ENCODE measurements at places on chromosomes 1 and 21.
A peak's percentile ranks its signal among the peaks of the same experiment; 100 is the strongest.

- peak; percentile 15 for DNase-seq
These were observed 5.4 kb upstream of the SLC35D1 start for GRCh38 chr1:67059346-67059745.

GRCh38 chr1:156060937-156061636, at the start of gene RAB25:
Gene RAB25, plus strand, starts transcription at chr1:156061160. Its CDS starts 241 bp downstream, at chr1:156061401.
- DNase-seq, result no peak

DNA sequence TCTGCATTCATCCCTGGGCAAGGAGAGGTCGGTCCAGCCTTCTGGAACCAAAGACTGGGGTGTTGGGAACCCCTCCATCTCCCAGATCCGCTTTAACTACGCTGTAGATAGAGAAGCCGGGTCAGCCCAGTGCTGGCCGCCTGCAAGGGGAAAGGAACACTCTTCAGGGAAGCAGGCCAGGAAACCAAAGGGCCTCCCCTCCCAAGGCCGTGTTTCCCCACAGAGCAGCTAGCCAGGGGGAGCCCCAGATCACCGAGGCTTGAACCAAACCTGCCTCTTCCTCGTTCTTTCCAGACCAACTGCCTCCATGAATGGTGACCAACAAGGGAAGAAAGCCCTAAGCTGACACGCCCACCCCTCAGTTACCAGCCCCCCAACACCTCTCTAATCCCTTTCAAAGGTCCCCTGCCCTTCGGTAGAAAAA, 1.2 kb upstream of the CHD5 start:
- peak; percentile 30 for DNase-seq

GRCh38 chr1:225483818-225484656, 56.2 kb upstream of the LBR start:
- no peak for DNase-seq

DNA sequence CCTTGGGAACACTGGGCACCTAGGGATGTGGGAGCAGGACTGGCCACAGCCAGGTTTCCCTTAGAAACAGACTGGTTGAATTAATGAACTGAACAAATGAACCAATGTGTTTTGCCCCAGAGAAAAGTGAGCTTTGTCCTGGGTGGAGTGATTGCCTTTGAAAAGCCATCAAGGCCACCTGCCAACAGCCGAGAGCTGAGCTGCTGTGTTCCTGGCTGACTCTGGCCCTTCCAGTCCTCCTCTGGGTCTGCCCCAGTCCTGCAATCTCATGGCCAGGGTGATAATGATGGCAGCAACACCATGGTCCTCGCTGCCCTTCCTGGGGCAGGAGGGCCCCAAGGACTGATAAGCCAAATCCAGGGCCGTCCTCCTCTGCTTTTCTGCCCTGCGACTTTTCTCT, 18.2 kb upstream of the GJA9 start:
- DNase-seq, result no peak

DNA sequence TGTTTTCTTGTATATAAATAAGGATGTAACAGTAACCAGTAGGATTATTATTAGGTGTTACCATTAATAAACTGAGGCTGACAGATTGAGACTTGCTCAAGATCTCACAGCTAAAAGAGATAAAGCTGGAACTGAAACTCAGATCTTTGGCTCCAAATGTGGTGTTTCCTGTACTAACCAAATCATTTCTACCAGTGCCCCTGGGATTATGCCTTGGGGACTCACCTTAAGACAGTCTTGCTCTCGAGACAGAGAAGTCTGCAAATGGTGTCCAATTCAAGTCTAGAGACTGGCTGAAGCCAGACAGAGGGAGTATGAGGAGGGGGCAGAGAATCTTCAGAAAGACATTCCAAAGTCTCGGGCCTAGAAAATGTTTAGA, 593 bp upstream of the CD53 start:
- DNase-seq, result no peak

GRCh38 chr1:228194436-228194835, 13.4 kb upstream of the OBSCN start:
- no peak for DNase-seq

DNA sequence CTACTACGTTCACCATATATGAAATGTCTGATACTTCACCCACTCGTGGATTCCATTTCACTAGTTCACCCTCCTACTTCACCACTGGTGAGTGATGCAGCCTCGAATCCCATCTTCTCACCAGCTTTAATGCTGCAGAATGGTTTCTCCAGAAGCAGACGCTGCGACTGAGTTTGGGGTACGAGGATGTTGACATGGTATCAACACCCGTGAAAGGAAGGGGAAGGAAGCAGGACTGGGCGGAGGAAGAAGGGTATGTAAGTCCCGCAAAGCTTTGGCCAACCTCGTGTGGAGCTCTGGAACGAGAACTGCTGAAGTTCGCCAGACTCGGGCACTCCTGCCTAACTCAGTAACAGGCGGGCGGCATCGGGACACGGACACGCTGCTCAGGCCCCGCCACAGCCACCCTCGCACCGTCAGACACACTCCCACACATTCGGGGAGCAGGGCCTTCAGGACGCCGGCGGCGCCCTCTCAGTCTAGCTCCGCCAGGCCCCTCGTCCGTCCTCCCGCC, 833 bp upstream of the DIP2A start:
- peak; percentile 51 for DNase-seq

- DNase-seq, result no peak
These were observed 93.2 kb upstream of the HNRNPU start for GRCh38 chr1:244957525-244957924.

- DNase-seq, result no peak
These were observed 99.5 kb downstream of the LACTBL1 start for GRCh38 chr1:22872981-22873664.

- no peak for DNase-seq
These were observed 16.4 kb downstream of the SPRTN start for GRCh38 chr1:231354330-231355020.

- DNase-seq, result peak; percentile 50
These were observed 870 bp downstream of the STRIP1 start for GRCh38 chr1:110035236-110035752.

DNA sequence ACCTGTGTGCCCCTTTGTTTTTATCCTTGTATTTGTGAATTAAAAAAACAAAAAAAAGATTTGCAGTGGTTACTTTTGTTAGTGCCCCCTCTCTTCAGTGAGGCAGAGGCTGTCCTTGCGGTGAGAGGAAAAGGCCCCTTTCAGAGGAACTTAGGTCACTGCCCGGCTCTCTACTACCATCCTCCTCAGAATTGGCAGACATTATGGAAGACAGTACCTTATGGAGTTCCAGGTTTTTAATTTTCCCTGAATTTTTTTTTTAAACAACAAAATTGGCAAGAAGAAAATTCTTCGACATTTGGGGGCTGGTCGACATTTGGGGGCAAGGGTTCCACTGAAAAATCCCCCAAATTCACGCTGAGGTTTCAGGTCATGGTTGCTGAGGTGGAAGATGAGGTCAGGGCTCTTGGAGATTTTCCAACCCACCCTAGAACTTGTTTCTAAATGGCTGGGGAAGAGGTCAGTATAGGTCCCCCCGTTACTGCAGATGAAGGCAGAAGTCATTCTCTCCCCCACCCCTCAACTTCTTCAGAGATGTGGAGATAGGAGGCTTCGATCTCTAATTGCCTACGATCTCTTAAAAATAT, 5.3 kb downstream of the RXFP4 start:
- DNase-seq, result no peak

DNA sequence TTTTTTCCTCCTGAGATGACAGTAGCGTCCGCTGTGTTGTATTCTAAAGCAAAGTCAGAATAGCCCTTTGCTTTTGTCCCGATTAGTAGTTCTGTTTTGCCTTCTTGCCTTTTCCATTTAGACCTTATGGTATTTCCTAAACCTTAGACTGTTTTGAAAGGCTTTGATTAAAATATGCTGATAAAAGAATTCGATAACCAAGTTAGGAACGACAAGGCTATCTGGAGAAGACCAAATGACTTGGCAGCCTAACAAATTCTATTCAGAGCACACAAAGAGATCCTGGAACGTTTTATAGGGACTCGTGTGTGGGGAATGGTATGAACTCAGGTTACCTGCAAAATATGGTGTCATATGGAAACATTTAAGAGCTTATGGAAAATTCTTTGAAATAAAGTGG, 42.9 kb downstream of the NFIA start:
- no peak for DNase-seq

- DNase-seq, result no peak
These were observed 1.1 kb upstream of the COQ8A start for GRCh38 chr1:226938903-226939437.

GRCh38 chr1:204202481-204202880, 6.2 kb upstream of the KISS1 start:
- no peak for DNase-seq

- no peak for DNase-seq
These were observed 250.4 kb downstream of the NFIA start for GRCh38 chr1:61332796-61333195.

- DNase-seq, result no peak
These were observed 631.3 kb downstream of the PLA2G4A start for GRCh38 chr1:187460093-187460492.

- DNase-seq, result no peak
These were observed 85.7 kb upstream of the CXADR start for GRCh38 chr21:17427157-17427556.

DNA sequence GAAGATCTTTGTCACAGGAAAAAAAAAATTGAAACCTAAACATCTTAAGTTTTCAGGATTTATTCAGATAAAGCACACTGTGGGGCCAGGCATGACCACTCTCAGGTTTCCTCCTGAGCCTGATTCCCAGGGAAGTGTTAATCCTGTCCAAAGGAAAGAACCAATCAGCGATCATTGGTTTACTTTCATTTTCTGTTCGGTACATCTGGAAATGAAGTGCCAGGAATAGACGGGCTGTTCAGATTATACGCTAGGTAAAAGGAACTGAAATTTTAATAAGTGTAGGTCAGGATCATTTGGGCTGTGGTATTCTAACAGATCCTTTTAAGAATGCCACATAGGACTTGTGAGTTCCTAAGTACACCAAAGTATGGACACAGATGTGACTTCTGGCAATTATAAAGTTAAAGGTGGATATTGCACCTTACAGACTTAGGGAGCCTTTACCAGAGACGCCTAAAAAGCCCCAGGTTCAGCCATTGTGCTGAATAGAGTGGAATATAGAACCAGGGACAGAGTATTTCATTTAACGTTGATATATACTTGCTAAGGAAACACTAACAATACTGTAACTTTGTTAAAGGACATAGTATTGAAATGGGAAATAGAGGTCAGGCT, 9.3 kb upstream of the CACYBP start:
- DNase-seq, result peak; percentile 83

DNA sequence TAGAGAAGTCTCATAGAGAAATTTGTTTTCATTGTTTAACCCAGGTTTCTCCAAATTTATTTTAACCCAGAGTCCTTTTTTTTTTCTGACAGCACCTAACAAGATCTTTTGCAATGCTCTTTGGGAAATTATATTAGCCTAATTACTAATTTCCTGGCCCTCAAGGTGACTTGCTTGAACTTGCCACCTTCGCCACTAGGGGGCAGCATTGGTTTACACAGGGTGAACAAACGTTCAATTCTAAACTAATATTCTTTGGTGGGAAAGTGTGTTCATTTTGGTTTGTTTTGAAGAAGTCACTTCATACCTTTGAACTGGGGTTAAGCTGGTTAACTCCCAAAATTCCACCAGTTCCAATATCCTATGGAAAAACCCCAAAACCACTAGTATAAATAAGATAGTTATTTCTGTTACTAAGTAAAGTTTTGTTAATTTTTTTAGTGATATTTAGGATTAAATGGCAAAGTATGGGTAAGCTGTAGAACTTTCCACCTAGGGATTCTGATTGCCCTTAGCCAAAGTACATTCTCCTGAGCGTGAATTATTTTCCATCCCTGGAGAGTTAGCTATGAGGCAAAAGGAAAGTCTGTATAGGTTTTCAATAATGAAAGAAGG, 13.0 kb downstream of the CCDC190 start:
- DNase-seq, result peak; percentile 71

GRCh38 chr1:34648501-34648900, 106.3 kb upstream of the GJB5 start:
- DNase-seq, result no peak

DNA sequence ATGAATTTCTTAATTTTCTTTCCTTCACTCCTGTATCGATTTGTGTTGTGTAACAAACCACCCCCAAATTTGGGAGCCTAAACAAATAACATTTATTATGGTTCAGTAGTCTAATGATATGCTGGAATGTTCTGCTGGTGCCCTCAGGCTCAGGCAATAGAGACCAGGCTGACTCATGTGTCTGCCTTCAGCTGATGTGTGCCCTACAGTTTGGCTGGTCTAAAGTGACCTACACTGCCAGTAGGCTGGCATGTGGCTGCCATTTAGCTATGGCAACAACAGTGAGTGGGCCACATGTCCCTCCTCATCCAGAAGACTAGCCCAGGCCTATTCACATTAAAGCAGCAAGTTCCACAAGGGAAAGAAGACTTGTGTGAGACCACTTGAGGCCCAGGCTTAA, 115.8 kb downstream of the PTPRC start:
- peak; percentile 11 for DNase-seq

DNA sequence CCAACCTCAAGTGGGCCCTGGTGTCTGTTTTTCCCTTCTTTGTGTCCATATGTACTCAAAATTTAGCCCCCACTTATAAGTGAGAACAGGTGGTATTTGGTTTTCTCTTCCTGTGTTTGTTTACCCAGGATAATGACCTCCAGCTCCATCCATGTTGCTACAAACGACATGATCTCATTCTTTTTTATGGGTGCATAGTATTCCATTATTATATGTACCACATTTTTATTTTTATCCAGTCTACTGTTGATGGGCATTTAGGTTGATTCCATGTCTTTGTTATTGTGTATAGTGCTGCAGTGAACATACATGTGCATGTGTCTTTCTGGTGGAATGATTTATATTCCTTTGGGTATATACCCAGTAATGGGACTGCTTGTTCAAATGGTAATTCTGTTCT, 27.6 kb downstream of the FCRL3 start:
- DNase-seq, result no peak

- DNase-seq, result no peak
These were observed 1.8 kb upstream of the ZNF362 start for GRCh38 chr1:33254491-33254890.

- no peak for DNase-seq
These were observed 7.4 kb upstream of the CAMTA1 start for GRCh38 chr1:6777813-6778212.

GRCh38 chr1:108505763-108506070, 54.2 kb upstream of the EEIG2 start:
- no peak for DNase-seq

DNA sequence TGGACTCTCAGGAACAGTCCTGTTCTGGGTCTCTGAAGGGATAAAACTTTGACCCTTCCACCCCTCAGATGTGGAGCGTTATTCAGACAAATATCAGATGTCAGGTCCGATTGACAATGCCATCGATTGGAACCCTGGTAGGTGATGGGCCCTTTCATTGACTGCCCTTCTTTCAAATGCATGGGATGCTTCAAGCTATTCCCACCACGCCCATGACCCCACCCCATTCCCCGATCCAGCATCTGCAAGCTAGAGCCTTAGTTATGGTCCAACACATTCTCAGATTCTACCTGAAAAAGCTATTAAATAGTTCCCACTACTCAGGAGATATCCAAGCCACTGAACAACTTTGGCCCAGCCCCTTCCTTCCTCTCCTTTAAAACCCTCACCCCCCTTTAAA, 12.5 kb downstream of the POLR3GL start:
- DNase-seq, result no peak

GRCh38 chr1:15691434-15692032, 7.4 kb downstream of the PLEKHM2 start:
- DNase-seq, result no peak

GRCh38 chr1:201375169-201375568, 2.3 kb downstream of the TNNT2 start:
- no peak for DNase-seq

GRCh38 chr21:34365809-34366208, 2.0 kb downstream of the KCNE2 start:
- no peak for DNase-seq

GRCh38 chr21:16037421-16037955, 307.7 kb downstream of the USP25 start:
- DNase-seq, result no peak
